Upper lobe of right lung (tissue), 1 donor: ENCODE measurements at places on chromosomes 12 and 14. TPM values are rescaled to one million over a fixed set of nuclear protein-coding genes. Genes with fewer than 3 reads are reported as not detected.

The GARIN6 gene
- not detected for total RNA-seq

The LUM gene
- 361 TPM for total RNA-seq

The SENP1 gene
- total RNA-seq, result 16.9 TPM

DNA sequence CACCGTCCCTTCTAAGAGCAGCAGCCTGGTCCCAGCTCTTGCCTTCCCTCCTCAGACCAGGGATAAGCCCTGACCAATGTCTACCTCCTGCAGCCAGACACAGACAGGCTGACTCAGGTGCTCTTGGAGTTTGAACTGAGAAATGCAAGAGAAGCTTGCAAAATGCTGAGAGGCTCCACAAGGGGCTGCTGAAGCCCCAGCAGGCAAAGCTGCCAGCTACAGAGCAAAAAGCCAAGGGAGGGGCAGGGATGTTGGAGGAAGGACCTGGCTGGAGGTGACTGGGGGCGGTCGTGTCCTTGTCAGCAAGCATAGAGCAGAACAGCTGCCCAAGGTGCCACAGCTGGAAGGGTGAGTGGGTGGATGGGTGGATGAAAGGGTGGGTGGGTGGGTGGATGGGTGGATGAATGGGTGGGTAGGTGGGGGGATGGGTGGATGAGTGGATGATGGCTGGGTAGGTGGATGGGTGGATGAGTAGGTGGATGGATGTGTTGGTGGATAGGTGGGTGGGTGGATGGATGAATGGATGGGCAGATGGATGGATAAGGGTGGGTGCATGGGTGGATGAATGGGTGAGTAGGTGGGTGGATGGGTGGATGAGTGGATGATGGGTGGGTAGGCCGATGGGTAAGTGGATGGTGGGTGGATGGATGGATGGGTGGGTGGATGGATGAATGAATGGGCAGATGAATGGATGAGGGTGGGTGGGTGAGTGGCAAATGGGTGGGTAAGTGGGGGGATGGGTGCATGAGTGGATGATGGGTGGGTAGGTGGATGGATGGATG, 4.0 kb upstream of the INF2 start:
- no peak overlapping the region for H3K27ac ChIP-seq
- no peaks in the 10 kb centered on the region for H3K27me3 ChIP-seq
- DNase-seq, result no peak
- H3K4me3 ChIP-seq, result no peak overlapping the region
- H3K4me1 ChIP-seq, result peaks cover 46% of the 10 kb centered on the region

- H3K36me3 ChIP-seq, result peaks cover 21% of the 10 kb centered on the region
- no peaks in the 10 kb centered on the region for H3K4me1 ChIP-seq
- no peak overlapping the region for H3K27ac ChIP-seq
- H3K4me3 ChIP-seq, result no peak overlapping the region
Measured at GRCh38 chr14:105228562-105228961, 19.8 kb upstream of the BTBD6 start.
